Stimulated activated CD4-positive, alpha-beta T cell treated with anti-CD3 and anti-CD28 coated beads, Interleukin-12 subunit alpha, Interleukin-12 subunit beta, amount 100 ng/mL, for 24 hours (primary cell): ENCODE measurements at places on chromosomes 5 and 9.

GRCh38 chr5:119274767-119275130, 81.1 kb upstream of the TNFAIP8 start:
- no peak for DNase-seq

GRCh38 chr5:35833224-35833623, 23.5 kb upstream of the IL7R start:
- DNase-seq: no peak

DNA sequence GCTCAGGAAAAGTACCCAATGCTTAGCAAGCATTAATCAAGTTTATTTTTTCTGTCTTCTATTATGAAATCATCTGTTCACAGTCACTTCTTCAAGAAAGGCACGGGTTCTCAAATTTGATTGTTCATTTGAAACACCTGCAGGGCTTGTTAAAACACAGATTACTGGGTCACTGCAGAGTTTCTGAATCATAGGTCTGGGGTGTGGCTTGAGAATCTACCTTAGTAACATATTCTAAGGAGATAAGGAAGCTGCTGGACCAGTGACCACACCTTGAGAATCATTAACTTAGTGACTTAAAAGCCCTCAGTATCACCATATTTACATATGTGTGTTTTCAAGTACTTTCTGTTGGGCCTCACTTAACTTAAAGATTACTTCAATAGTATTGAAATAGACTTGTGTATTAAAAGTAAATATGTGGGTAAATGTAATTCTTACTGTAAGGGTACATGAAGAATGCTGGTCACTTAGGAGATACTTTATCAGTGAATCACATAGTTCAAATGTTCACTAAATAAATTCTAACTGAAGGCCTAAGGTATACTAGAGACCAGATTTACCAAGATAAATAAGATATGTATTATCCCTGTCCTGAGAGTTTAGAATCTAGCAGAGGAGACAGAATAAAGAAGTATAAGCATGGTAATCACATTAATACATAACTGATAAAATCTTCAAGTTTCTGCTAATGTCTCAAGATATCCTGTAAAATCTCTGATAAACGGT, 1342.1 kb upstream of the C9orf72 start:
- no peak for DNase-seq

DNA sequence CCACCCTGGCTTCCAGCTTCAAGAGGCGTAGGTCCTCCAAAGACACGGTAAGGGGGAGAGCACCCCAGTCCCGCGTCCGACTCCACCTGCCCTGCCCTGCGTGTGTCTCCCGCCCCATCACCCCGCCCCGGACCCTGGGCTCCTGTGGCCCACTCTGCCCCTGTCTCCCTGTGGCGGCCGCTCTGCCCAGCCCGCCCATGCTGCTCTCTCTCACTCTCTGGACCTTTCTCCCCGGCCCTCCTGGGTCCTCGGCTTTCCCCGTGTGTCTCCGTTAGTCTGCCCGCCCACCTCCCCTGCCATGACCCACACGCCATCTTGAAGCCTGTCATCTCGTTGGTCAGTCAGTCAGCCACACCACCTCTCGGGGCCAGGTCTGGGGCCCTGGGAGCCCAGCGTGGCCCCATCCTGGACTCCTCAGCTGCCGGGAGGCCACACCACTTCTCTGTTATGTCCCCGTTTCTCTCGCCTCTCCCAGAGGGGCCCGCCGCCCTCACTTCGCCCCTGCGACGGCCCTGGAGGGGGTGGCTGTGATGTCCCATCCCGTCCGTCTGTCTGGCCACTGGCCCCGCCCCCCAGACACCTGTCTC, 4.5 kb downstream of the LRRC26 start:
- no peak for DNase-seq

DNA sequence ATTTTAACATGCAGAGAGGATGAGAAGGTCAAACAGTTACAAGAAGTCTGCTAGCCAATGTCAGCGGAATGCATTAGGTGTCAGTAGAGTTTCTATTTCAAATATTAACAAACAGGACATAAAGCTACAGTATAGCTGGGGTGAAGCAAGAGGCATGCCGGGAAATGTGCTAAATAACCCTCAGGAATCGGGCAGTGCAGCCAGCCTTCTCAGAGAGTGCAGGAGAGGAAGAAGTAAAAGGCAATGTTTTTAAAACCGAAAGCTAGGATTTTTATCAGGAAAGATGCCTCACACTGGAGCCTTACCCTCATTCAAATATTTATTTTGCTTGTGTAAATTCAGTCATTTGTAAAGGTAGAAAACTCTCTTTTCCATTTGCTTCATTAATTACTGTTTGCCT, 59.1 kb upstream of the SH3GL2 start:
- no peak for DNase-seq

- DNase-seq: peak; percentile 76
Observed at GRCh38 chr5:1140171-1140817, 28.4 kb upstream of the SLC12A7 start.

GRCh38 chr5:175246889-175247520, 197.0 kb downstream of the DRD1 start:
- no peak for DNase-seq

DNA sequence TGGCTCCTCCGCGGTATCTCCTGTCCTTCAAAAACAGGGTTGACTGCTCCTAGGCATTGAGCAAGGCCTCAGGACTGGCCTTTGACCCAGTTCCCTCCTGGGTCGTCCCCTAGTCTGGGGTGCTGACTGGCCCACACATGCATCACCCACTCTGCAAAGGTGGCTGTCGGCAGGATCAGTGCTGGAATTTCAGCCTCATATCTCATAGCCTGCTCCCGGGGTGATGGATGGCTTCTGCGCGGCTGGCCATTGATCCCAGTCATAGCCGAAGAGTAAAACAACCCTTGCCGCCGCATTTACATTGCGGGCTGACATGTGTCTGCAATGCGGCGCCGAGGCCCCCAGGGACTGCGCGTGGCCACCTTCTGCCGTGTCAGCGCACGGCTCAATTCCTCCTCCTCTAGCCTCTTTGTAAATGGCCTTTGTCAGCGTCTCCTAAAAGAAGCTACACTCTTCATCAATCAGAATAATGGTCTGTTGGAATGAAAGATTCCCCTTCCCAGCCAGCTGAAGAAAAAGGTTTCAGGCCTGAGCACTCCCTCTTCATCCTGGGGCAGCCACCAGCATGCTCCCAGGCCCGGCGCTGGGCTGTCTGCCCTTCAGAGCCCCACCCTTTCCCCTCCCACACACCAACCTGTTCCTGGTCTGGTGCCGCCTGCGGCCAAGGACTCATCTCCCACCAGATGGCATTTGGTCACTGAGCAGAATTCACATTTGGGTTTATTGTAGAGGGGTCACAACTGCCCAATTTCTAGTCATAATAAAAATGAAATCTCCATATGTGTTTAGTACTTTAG, 159.0 kb downstream of the PJA2 start:
- DNase-seq: no peak

DNA sequence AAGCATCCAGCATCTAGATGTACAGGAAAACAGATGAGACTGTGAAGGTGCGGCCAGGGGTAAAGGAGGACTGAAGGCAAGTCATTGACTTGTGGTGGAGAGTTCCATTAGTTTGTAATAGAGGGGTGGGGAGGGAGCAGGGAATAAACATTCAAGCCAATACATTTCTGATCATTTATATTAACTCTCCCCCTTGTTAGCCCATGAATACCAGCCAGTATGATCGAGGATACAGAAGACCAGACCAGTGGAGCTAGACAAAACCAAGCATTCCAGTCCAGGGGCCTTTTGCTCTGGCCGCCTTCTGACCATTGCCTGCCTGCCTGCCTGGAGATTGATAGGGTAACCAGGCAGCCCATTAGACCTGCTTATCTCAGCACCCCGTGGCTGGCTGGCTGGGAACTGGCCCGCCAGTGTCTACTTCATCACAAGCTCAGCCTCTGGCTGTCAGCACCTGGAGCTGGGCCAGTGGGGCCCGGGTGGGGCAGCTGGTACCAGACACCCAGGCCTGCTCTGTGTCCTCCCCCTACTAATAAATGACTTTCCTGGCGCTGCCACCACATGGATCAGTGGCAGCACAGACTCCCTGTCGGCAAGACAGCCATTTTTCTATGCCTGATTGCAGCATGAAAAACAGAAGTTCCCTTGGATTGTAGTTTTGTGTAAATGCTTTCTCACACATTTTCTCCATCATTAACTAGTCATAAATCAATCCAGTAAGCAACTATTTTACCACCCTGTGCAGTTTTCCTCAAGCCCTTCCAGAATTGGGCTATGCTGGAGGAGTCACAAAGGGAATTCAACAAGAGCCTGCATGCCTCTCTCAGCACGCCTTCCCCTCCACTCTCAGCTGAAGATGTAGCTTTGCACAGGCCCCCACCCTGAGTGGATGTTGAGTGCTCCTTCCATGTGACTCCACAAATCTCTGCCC, 181.3 kb downstream of the SNCAIP start:
- DNase-seq: no peak

- DNase-seq: no peak
Observed at GRCh38 chr5:115586525-115587146, 15.6 kb downstream of the TICAM2 start.

DNA sequence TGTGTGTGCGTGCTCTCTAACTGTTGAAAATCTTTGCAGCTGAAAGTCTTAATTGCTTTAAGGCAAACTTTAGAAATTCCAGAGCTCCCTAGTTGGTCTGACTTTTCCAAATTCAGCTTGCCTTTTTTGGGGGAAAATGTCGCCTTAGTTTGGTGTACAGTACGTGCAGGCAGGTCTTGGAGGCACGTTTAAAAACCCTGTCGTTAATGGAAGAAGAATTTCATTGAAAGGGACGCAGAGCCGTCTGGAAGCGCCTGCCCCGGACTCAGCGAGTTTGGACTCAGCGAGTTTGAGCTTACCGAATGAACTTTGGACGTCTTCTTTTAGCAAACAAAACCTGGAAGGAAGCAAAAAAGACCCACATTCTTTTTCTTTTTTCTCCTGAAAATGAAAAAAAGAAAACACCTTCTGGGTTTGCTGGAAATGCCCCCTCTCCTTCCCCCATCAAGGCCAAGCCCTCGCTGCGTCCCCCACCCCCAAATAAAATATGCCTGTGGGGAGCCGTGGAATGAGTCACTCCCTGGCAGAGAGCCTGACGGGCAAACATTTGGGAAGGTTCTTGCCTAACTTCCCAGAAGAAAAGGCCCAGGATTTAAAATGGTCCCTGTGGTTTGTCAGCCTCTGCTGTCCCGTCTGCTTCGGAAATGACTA, 1.5 kb downstream of the NEK6 start:
- DNase-seq: no peak

DNA sequence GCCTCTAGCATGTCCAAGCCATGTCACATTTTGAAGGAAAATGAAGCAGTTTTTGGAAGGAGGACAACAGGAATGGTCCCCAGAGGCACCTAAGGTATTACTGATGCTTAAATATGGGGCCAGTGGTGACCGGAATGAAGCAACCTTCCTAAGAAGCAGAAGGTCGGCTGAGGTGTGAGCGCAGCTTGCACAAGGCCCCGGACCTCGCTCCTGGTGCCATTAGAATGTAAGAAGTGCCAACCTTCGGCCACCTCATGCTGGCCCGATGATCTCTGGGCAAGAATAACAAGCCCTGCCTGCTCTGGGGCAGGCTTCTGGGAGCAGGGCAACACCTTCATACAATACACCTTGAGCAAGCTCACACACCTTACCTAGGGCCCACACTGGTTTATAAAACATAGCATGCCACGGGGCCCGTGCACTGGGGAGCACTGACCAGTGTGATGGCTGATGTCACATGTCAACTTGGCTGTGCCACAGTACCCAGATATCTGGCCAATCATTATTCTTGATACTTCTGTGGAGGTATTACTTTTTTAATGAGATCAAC, 21.9 kb downstream of the SEMA4D start:
- DNase-seq: no peak

- peak; percentile 1 for DNase-seq
Observed at GRCh38 chr5:35672995-35673394, 55.3 kb downstream of the SPEF2 start.

DNA sequence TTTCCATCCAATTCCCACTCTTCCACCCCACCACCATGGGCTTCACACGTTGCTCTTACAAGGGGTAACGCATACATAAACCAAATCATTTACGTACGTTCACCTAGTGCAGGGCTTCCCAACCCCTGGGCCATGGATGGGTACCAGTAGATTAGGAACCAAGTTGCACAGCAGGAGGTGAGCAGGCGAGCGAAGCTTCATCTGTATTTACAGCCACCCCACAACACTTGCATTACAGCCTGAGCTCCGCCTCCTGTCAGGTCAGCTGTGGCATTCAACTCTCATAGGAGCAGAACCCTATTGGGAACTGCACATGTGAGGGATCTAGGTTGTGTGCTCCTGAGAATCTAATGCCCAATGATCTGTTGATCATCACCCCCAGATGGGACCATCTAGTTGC, 82.3 kb downstream of the CEMIP2 start:
- DNase-seq: no peak

DNA sequence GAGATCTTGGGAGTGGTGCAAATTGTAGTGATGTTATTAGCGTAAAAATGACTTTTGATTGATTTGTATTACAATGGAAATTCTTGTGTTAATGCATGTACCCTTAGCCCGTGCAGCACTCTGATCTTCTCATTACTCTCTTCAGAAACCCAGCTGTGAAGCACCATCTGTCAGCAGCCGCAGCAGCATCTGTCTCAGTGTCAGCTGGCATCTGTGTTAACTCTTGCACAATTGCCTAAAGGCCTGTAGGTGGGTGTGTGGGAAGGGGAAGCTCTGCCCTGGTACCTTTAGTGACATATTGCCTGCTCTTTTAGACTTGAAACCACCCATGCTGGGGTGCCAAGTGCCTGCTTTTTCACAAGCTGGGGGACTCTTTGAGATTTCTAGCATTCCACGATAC, 101.3 kb downstream of the FBXL7 start:
- DNase-seq: no peak

GRCh38 chr5:165029099-165029870, 1523.9 kb downstream of the MAT2B start:
- no peak for DNase-seq

GRCh38 chr9:104386425-104387069, 117.5 kb upstream of the OR13F1 start:
- DNase-seq: no peak

DNA sequence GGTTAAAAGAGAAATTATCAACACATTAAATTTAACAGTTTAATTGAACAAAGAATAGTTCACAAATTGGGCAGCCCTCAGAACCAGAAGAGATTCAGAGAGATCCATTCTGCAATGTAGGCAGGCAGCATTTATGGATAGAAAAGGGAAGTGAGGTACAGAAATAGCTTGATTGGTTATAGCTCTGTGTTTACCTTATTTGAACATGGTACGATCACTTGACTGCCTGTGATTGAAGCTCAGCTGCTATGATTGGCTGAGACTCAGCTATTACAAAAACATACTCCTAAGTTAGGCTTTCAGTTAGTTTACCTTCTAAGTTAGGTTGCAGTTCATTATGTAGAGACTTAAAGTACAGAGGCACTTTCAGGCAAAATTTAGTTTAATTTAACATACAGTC, 7.3 kb downstream of the CNTRL start:
- no peak for DNase-seq

GRCh38 chr5:73431204-73431851, 17.2 kb downstream of the FOXD1 start:
- no peak for DNase-seq

- peak; percentile 56 for DNase-seq
Observed at GRCh38 chr9:93575796-93576257, 557 bp upstream of the PHF2 start.
